ENCODE measurements at places on chromosomes 13 and 19.
A peak's percentile ranks its signal among the peaks of the same experiment; 100 is the strongest.

- no peak for DNase-seq
Measured at GRCh38 chr19:4449639-4450028, 8.0 kb downstream of the UBXN6 start.

- peak; percentile 61 for DNase-seq
Measured at GRCh38 chr19:1860042-1860775, 3.2 kb downstream of the KLF16 start.

DNA sequence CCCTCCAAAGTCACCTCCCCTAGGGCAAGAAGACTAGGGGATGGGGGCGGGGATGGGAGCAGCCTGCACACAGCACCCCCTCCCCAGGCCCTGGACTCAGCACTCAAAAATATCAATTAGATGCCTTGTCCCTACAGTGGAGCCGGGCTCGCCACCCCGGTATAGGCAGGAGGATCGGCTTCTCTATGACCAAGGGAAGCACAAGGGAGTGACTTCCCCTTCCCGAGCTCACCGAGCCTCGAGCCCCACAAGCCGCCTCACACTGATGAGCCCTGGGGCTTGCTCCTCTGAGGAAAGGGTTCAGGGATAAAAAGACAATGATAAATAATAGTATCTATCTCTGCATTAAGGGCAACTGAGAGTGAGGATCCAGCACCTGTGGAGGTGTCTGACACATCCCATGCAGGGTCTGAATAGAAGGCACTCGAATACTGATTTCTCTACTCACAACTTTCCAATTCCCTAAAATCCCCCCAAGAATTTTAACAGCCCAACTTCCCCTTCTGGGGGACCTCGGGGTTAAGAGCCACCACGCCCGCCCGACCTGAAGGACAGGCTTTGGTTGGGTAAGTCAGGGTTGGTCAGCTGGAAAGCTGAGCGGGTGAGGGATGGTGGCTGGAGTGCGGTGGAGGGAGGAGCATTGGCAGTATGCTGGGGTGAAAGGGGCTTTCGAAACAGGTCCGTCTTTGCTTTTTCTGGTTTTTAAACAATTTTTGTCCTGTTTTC lies 51.3 kb downstream of the STK24 start:
- no peak for DNase-seq

DNA sequence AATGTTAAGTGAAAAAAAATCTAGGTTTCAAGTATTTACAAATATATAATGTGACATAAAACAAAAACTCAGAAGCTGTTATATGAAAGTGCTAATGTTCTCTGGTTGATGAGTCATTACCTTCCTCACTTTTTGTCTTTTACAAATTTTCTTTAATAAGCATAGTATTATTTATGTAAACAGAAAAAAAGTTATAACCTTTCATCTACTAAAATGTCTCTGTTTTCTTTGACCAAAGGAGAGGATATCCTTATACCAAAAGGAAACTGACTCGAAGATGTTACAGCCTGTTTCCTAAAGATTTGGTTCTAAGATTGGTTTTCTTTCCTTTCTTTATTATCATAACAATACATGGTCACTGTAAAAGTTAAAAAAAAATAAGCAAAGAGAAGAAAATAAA lies 38.0 kb downstream of the RCBTB2 start:
- no peak for DNase-seq

DNA sequence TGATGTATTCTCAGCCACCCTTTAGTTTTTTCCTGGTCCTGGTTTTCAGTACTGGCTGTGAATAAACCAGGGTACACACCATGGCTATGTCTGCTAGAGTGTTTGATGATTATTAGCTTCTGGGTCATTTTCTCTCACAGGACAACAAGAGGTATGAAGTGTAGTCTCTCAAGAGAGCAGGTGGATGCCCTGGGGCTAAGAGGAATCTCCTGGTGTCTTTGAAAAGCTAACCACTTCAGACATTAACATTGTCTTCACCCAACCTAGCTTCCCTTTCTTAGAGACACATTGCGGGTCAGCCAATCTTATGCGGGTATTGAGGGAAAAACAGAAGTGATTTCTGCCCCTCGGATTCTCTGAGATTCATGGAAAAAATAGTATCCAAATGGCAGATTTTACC lies 1.6 kb downstream of the ZNF730 start:
- DNase-seq: no peak

DNA sequence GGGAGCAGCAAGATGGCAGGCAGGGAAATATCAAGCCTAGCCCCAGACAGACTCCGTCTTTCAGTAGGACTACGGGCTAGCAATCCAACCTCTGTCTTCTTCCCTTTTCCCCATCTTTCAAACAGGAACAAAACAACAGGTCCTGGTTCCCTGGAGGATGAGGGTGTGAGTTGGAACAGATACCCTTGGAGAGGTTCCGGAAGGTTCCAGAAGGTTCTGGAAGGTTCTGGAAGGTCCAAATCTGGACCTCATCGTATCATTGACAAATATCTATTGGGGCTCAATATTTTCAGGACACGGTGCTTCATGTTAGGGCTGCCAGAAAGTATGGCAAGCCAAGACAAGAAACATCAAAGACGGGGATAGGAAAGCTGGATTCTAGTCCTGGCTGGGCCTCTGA lies 28.5 kb upstream of the FEM1A start:
- DNase-seq: no peak

DNA sequence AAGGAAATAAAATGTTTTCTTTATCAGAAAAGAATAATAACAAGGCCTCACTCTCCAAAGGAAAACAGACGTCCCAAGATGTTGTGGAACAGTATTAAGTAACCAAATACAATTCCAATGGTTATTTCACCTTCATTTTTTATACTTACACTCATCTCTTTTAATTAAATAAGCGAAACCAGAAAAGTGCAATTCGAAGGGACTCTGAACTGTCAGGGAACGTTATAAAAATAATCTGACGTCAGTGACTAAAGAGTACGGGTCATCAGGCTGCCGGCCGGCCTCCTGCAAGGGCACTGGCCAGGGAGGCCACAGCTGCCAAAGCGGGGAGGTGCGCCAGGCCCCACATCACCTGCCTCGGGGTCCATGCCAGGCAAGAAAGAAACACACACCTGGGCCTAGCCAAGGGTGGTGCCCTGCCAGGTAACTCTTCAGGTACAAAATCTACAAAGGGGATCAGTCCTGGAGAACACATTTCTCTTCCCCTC lies 61.2 kb downstream of the CDADC1 start:
- no peak for DNase-seq

DNA sequence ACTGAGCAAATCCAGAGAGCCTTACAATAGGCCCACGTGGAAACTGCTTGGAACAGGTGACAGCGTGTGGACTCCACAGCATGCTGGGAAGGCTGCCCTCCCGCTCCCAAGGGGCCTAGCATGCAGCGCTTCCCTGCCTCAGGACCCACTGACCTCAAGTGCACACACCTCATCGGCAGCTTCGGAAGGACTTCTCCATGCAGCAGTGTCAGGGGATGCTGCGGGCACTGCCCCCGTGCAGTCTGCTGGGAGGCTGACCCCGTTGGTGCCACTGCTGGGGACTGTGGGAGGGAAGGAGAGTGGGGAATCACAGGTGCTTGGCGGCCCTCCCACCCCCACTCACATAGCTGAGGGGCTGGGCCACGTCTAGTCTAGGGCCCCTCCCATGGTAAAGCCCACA lies 17.2 kb downstream of the CAPS start:
- DNase-seq: no peak

- DNase-seq: no peak
Measured at GRCh38 chr19:45819769-45820168, 4.7 kb upstream of the RSPH6A start.
